ENCODE measurements at places on chromosomes 1 and 21. TPM values are rescaled to one million over a fixed set of nuclear protein-coding genes. Genes with fewer than 3 reads are reported as not detected.

RNF186 gene
- total RNA-seq, result not detected

ENAH gene
- 111 TPM for total RNA-seq

- no peak for DNase-seq
Measured at GRCh38 chr21:31339721-31340120, 4.3 kb downstream of the TIAM1 start.

DNA sequence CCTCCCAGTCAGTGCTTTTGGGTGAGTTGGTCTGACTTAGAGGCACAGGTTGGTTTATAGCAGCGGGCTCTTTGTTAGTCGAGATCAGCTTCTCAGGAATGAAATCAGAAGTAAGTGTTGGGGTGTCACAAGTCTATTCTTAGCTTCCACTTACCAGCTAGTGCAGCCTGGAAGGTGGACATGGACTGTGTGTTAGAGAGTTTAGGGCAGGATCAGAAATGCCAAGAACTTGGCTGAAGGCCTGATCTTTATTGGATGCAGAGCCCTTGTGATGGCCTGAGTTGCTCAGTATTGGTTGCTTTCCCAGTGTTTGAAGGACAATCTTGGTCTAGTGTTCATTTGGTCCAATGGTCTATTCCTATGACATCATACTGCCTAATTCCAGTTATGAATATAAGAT, 377.0 kb upstream of the USP24 start:
- DNase-seq, result no peak

DNA sequence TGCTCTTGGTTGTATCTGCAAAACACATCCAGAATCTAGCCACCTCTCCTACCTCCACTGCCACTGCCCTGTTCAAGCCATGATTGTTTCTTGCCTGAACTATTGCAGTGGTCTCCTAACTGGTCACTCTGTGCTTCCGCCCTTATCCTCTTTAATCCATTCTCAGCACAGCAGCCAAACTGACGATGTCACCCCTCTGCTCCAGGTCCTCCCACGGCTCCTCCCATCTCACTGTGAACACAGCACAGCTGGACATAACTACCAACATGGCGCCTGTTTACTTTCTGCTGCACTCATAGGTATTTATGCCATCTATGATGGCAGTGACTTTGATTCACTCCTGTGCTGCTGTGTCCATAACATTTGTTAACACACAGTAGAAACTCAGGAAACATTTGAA, 406.7 kb downstream of the DISC1 start:
- no peak for DNase-seq

PLEKHN1 gene
- total RNA-seq, result not detected

FCGR2B gene
- 65.9 TPM for total RNA-seq

DNA sequence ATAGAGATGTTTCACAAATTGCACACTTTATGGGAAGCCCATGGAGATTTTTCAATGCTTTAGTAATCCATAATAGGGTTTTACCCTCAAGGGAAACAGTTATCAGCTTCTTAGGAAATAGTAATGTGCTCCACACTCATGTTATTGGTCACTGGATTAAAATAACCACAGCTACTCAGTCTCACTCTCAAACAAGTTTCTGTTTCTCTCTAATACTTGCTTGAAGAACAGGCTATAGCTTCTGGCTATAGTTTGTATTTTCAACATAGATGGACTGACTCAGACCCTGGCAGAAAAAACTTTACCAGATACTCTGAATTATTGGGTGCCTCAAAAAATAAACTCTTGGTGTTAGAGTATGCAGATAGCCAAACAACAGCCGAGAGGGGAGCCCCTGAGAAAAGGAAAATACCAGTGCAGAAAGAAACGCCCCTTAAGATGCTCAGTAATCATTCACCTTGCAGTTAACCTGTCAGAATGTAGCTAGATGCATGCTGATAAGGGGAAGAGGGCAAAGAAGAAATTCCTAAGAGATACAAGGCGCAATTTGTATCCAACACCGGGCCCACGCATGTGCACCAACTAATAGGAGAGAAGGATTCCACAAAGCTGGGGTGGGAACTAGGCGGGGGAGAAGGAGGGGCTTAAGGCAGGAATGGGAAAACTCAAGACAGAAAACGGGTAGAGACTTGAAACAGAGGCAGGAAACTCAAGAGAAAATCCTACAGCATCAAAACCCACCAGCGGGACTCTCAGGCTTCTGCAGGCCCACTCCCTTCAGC, 30.4 kb upstream of the PDE4B start:
- DNase-seq, result no peak

DNA sequence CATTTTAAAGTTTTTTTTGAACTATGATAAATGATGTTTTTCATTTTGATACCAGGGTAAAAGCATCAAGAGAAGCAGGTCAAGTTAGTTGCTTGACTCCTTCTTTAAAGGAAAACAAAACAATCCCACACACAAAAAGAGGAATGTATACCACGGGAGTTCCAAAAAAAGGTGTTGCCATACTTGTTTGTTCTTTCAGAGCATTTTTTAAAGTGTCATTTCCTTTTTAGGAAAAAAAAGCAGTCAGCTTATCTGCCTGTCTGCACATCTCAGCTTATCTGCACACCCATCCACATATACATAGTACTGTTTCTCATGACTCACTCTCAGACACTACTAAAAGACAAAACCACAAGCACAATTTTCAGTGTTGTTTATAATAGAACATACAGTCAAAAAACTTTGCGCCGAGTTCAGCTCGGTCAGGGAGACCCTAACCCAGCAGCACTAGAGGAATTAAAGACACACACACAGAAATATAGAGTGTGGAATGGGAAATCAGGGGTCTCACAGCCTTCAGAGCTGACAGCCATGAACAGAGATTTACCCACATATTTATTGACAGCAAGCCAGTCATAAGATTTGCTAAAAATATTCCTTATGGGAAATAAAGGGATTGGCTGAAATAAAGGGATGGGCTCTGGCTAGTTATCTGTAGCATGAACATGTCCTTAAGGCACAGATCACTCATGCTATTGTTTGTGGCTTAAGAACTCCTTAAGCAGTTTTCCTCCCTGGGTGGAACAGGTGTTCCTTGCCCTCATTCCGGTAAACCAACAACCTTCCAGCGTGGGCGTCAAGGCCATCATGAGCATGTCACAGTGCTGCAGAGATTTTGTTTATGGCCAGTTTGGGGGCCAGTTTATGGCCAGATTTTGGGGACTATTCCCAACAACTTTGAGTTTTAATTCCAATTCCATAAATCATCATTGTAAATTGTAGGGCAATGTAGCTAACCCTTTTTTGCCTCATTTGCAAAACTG, 11.4 kb upstream of the MNDA start:
- no peak for DNase-seq

GRCh38 chr1:108851567-108851966, 5.3 kb downstream of the AKNAD1 start:
- DNase-seq, result no peak

GRCh38 chr21:18244671-18245463, at the start of gene CHODL:
CHODL (plus strand) TSS chr21:18244833; CDS start chr21:18245224, 391 bp downstream.
- DNase-seq, result no peak

- DNase-seq, result no peak
Measured at GRCh38 chr1:14138687-14139086, 438.7 kb downstream of the PRDM2 start.

DNA sequence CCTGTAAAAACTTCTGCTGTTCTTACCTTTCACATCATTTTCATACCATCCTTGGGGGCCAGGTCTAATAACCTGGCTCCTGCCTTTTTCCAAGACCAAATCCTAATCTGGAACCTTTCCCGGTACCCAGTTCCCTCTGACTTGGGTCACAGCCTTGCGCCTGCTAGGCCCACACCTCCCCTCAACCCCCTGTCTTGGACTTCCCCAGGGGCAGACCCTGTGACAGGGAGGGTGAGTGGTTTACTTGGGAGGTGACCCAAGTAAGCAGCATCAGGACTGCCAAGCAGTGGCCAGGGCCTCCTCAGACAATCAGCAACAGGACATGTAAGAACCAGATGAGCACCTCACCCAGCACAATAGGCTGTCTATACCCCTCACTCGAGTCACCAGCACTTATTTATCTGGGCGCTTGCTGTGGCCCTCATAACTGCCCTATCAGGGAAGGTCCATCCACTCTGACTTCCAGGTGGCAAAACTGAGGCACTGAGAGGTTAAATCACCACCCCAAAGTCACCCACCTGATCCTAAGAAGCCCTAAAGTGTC, 124.7 kb downstream of the MATN1 start:
- no peak for DNase-seq

HOOK1 gene
- total RNA-seq, result 0.63 TPM

DNA sequence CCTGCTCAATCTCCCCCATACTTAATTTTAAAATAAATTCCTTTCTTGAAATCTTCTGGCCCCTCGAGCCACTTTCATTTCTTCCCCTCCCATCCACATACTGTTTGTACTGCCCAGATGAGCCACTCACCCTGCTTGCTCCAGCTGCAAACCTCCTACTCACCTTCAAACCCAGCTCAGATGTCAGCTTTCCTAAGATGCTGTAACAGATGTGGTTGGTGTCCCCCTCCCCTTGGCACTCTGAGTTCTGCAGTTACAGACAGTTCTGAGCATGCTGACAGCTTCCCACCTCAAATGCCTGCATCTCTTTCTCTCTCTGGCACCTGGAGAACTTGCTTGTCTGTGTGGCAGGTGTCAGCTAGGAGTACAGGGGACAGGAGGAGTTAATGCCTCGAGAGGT, 106.7 kb downstream of the PTPRU start:
- no peak for DNase-seq

- DNase-seq, result no peak
Measured at GRCh38 chr21:44935533-44935927, 4.3 kb upstream of the SLX9 start.

GRCh38 chr1:17696417-17697301, 58.5 kb upstream of the ACTL8 start:
- DNase-seq, result no peak

DNA sequence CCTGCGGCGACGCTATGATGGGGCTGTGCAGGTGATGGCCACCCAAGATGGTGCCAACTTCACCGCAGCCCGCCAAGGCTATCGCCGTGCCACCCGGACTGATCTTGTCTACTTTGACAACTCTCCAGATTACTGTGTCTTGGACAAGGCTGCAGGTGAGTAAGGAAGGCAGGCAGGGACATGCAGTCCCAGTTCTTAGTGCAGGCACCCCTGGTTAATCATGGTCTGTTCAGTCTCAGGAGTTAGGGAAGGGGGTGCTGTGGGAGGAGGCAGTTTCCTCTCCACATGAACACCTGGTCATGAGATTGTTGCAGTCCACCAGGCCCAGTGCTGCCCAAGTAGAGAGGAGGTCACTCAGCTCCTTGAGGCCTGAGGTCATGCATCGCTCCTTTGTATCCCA, 8.5 kb downstream of the WNT2B start:
- no peak for DNase-seq

FNBP1L gene
- 13.2 TPM for total RNA-seq

- no peak for DNase-seq
Measured at GRCh38 chr1:235998812-235999211, 66.1 kb downstream of the NID1 start.

GRCh38 chr1:28176492-28177470, at the start of gene PTAFR:
PTAFR (minus strand) TSS chr1:28176690; CDS start chr1:28151021, 25,669 bp downstream.
- no peak for DNase-seq

DNA sequence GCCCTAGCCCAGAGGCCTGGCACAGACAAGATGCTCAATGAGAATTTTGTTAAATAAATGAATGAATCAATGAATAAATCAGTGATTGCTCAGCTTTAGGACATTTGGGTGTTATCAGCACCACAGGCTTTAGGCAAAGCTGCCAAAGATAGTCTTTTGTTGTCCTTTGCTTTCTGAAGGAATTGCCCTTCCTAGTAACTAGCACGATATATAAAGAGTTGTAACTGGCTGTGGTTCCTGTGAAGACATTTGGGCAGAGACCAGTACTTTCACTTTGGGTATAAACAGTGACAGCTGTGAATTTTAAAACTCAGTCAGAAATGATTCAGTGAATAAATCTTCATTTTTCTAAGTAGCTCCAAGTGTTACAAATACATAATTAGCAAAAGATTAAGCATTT, 13.3 kb downstream of the RNU5D-1 start:
- DNase-seq, result no peak

DNA sequence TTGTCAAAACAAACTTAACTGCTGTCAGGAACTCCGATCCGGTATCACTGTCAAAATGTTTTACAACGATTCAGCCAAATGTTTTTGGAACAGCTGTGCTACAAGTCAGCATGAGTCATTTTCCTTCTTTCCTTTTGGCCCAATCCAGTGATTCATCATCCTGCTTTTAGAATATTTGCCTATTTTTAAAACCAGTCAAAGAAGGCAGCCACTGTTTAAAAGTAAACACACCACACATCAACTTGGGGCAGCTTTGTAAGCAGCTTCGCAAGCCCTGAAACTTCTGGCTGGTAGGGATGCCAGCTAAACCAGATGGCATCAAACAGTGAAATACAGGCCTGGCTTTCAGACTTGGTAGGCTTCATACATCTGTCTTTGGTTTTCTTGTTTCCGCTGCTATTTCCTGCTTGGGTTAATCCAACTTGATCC, 14.9 kb downstream of the MAP3K7CL start:
- DNase-seq, result peak; percentile 29

DNA sequence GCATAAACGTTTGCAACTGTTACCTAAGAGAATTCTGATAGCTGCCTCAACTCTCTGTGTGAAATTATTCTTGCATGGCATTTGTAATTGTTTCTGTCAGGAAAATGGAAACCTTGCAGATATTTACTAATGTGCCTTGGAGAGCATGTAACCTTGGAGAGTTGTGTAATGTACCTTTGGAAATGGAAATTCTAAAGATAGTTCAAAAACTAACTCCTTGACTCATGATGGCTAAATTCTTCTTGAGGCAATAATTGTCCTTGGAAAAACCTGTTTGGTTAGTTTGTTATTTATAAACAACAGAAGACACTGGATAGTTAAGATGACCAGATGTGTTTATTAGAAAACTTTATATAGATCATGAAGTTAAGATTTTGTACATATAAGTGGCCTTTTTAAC, 1033.8 kb downstream of the PLA2G4A start:
- no peak for DNase-seq

- DNase-seq, result no peak
Measured at GRCh38 chr1:192601567-192601966, 26.0 kb downstream of the RGS1 start.

Data from thoracic aorta (tissue), 2 donors.